ENCODE measurements at places on chromosomes 16 and 17. TPM values are rescaled to one million over a fixed set of nuclear protein-coding genes. Genes with fewer than 3 reads are reported as not detected.
A peak's percentile ranks its signal among the peaks of the same experiment; 100 is the strongest.

Gene MPDU1
- 106 TPM for total RNA-seq

Gene CYTH1
- 83.5 TPM for total RNA-seq

Gene ENPP7
- total RNA-seq: not detected

Gene HOXB1
- total RNA-seq: not detected

Gene CLEC3A
- not detected for total RNA-seq

Gene ZG16
- total RNA-seq: not detected

Gene SRCIN1
- total RNA-seq: 0.14 TPM

DNA sequence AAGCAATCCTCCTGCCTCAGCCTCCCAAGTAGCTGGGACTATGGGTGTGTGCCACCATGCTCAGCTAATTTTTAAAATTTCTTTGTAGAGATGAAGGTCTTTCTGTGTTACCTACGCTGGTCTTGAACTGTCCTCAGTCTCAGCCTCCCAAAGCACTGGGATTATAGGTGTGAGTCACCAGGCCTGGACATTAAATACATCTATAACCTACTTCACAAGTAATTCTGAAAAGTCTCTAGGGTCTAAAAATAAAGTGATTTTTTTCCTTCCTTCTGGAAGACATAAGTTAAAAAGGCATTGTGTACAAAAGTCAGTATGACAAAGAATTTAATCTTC, 118.3 kb downstream of the PARN start:
- H3K36me3 ChIP-seq: no peaks in the 10 kb centered on the region
- H3K4me1 ChIP-seq: peaks cover 4% of the 10 kb centered on the region
- H3K27ac ChIP-seq: no peak overlapping the region
- H3K4me3 ChIP-seq: no peak overlapping the region
- no peak for DNase-seq

DNA sequence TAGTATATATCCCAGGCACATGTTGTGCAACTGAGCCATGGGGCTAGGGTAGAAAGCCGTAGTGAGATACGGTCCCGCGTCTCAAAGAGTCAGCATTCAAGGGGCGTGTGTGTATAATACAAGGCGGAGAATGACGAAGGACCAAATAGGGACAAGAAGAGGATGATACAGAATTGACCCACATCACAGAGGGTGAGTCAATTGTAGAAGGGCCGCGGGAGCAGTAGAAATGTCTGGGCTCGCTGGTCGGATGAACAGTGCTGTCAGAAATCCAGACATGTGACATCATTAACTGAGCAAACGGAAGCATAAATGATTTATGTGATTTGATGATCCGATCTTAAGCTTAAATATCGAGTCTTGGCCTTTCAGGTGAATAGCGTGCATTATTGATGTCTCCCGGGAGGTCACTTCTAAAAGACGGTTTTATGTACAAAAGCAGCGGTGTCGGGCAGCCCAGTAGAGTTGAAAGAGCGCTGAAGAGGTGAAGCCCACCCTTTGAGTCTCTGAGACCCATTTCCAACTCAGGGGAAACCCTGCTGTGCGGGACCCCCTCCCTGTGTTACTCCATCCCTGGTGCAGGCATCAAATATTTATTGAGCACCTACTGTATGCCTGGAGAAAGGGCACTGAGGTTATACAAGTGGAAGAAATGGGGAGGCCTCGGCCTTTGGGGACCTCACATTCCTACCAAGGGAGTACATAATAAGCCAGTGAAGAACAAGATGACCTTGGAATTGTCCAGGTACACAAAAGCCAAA, 45.1 kb downstream of the ATP2C2 start:
- no peaks in the 10 kb centered on the region for H3K36me3 ChIP-seq
- no peak overlapping the region for H3K4me3 ChIP-seq
- no peak for DNase-seq
- H3K4me1 ChIP-seq: peaks cover 2% of the 10 kb centered on the region
- peaks cover 2% of the 10 kb centered on the region for H3K27me3 ChIP-seq

- H3K36me3 ChIP-seq: no peaks in the 10 kb centered on the region
- H3K4me1 ChIP-seq: peaks cover 23% of the 10 kb centered on the region
- DNase-seq: no peak
These were observed 1.4 kb upstream of the LHX1 start for GRCh38 chr17:36935671-36936454.

DNA sequence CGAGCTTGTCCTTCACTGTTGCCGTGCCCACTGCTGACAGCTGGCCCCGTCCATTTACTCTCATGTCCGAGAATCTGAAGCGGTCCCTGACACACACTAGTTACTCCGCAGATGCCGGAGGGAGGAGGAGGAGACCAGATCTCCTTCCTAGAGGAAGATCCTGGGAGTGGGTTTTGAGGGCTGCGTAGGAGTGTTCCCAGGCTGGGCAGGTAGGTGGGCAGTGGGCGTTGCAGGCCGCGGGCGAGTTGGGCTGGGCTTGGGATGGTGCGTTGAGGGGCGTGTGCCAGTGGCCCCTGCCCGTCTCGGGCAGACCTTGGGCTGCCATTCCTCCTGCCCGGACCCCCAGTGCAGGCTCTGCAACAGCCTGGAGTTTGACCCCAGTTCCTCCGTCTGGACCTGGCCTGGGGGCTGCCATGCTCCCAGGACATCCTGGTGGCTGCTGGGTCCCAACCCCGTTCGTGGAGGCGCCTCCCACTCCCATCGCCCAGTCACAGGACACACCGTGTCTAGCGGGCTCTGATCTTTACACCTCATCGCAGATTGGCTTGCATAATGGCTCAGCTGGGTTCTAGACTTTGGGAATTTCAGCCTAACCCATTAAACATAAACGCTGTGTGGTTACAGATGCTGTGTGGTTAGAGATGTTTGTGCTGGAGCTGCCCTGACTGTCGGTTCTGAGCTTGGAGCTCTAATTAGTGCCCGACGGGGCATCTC, 22.8 kb downstream of the CACNA1H start:
- H3K27me3 ChIP-seq: no peaks in the 10 kb centered on the region
- H3K4me1 ChIP-seq: no peaks in the 10 kb centered on the region
- no peak overlapping the region for H3K27ac ChIP-seq
- DNase-seq: no peak
- H3K36me3 ChIP-seq: no peaks in the 10 kb centered on the region
- H3K4me3 ChIP-seq: no peak overlapping the region

DNA sequence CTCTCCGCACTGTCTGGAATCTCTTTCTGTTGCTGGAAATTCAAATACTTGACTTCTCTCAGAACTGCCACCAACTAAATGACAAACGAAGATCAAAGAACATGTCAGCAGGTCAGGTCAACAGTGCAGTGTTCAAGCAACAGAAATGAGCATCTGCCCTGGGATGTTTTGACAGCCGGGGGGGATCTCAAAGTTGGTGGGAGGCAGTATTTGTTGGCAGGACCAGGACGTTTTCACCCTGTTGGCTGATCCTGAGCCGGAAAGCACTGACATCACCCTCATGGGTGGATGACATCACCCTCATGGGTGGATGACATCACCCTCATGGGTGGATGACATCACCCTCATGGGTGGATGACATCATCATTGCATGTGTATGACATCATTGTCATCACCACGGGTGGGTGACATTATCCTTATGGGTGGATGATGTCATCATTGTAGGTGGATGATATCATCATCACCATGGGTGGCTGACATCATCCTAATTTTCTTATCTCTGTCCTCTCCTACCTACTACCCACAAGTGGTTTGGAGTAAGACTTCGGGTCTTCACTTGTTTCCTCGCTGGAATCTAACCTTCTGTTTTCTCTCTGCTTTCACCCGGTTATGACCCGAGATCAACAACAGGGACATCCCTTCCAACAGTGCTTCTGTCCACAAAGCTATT, 18.9 kb downstream of the DNAH17 start:
- H3K4me3 ChIP-seq: no peak overlapping the region
- H3K36me3 ChIP-seq: no peaks in the 10 kb centered on the region
- H3K27ac ChIP-seq: no peak overlapping the region
- H3K4me1 ChIP-seq: no peaks in the 10 kb centered on the region
- H3K27me3 ChIP-seq: no peaks in the 10 kb centered on the region

- peaks cover 23% of the 10 kb centered on the region for H3K27me3 ChIP-seq
- no peaks in the 10 kb centered on the region for H3K4me1 ChIP-seq
- H3K36me3 ChIP-seq: no peaks in the 10 kb centered on the region
- no peak overlapping the region for H3K4me3 ChIP-seq
- no peak for DNase-seq
- H3K27ac ChIP-seq: no peak overlapping the region
These were observed 24.7 kb upstream of the TBX4 start for GRCh38 chr17:61427567-61427966.

DNA sequence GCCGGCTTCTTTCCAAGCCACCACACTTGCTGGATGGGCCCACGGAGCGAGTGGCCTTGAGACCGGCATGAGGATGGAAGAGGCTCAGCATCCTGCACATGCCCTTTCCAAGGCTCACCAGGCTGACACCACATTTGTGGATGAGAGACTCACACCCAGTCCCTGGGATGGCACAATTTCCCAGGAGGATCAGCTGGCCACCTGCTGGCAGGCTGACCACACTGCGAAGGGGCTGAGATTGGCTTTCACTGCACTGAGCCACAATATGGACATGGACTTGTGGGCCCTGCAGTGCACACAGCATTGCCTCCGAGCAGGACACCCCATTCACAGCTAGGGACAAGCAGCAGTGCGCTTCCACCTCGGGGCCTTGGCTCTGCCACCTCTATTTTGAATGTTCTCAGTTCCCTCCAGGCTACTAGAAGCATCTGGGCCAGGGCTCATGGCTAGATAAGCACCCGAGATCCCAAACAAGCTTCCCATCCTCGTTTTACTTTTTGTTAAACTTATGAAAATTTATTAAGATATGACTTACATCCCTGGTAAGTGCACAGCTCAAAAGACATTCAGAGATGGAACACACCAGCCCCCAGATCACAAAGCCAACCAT, 25.3 kb upstream of the KSR1 start:
- no peak overlapping the region for H3K4me3 ChIP-seq
- no peaks in the 10 kb centered on the region for H3K27me3 ChIP-seq
- no peak overlapping the region for H3K27ac ChIP-seq
- H3K36me3 ChIP-seq: no peaks in the 10 kb centered on the region

GRCh38 chr17:35713069-35713728, 18.2 kb upstream of the RASL10B start:
- peaks cover 46% of the 10 kb centered on the region for H3K36me3 ChIP-seq
- DNase-seq: no peak
- no peak overlapping the region for H3K4me3 ChIP-seq
- peaks cover 5% of the 10 kb centered on the region for H3K4me1 ChIP-seq

GRCh38 chr16:85333744-85334640, 221.7 kb upstream of the CIBAR2 start:
- H3K27ac ChIP-seq: no peak overlapping the region
- peaks cover 10% of the 10 kb centered on the region for H3K27me3 ChIP-seq
- H3K4me1 ChIP-seq: peaks cover 12% of the 10 kb centered on the region

DNA sequence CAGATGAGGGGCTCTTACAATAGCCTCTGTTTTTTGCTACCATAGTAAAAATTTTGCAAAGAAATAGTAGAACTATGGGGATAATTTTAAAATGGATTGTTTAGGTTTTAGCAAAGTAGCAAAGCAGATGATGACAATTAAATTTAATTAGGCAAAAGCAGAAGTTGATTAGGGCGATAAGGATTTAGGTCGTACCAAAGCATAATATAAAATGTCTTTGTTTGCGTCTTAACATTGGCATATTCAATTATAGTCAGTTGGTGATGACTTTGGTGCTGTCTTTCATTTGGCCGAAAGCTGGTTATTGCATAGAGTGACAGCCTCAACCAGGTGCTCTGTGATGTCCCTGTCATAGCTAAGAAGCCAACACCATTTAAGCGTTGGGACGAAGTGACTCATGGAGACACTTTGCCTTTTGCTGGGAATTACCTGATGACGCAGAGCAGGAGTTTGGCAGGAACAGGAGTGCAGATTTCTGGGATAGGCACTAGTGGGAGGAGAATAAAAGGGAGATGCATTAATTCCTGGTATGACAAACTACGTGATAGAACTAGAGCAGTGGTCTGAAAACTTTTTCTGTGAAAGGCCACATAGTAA, 38.3 kb downstream of the MAP2K6 start:
- H3K36me3 ChIP-seq: no peaks in the 10 kb centered on the region
- H3K27ac ChIP-seq: no peak overlapping the region
- H3K27me3 ChIP-seq: no peaks in the 10 kb centered on the region
- H3K4me1 ChIP-seq: peaks cover 7% of the 10 kb centered on the region
- no peak overlapping the region for H3K4me3 ChIP-seq
- DNase-seq: no peak

DNA sequence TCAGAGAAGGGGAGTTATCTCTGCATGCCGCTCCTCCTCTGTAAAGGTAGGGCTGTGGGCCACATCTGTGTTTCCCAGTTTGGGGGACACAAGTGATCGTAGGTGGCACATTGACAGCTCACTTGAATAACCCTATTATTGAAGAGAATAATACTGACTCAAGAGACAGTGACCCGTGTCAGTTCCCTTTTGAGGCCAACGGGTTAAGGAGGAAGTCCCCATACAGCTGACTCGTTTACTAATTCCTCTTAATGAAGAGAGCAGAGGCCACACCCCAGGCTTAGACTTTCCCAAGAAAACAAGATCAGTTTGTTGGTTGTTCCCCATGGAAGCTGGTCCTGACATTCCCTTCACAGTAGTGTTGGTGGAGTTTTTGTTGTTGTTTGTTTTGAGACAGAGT, 33.0 kb downstream of the IL4R start:
- H3K27me3 ChIP-seq: no peaks in the 10 kb centered on the region
- H3K27ac ChIP-seq: peak overlapping the region; percentile 33
- peaks cover 25% of the 10 kb centered on the region for H3K4me1 ChIP-seq
- H3K4me3 ChIP-seq: no peak overlapping the region
- DNase-seq: no peak

DNA sequence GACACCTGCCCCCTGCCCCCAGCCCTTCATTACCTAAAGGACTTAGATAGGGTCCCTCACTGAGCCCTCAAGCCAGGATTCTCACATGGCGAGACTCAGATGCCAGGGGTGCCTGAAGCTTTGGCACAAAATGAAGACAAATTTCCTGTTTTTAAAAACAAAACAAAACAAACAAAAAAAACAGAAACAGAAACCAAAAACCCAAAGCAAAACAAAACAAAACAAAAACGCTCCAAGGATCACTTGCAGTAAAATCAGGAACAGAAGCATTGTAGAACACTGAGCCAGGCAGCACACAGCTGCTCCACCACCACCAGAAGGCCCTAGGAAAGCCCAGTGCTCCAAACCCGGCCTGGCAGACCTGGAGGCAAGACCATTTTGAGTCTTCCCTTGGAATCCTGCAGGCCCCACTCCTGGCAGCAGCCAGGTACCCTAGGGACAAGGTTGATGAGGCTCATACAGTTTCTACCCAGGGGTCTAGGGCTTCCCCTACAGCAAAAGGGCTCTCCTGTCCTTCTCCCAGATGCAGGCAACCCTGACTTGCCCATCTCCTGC, 20.8 kb downstream of the MYO18A start:
- no peaks in the 10 kb centered on the region for H3K36me3 ChIP-seq
- no peaks in the 10 kb centered on the region for H3K27me3 ChIP-seq
- peaks cover 31% of the 10 kb centered on the region for H3K4me1 ChIP-seq
- DNase-seq: no peak

- no peaks in the 10 kb centered on the region for H3K27me3 ChIP-seq
- DNase-seq: no peak
- peaks cover 4% of the 10 kb centered on the region for H3K36me3 ChIP-seq
- H3K27ac ChIP-seq: no peak overlapping the region
These were observed 4.4 kb upstream of the CYLD start for GRCh38 chr16:50737420-50737959.
